Right cardiac atrium (tissue), 5 donors: ENCODE measurements at places on chromosomes 2 and 18.

DNA sequence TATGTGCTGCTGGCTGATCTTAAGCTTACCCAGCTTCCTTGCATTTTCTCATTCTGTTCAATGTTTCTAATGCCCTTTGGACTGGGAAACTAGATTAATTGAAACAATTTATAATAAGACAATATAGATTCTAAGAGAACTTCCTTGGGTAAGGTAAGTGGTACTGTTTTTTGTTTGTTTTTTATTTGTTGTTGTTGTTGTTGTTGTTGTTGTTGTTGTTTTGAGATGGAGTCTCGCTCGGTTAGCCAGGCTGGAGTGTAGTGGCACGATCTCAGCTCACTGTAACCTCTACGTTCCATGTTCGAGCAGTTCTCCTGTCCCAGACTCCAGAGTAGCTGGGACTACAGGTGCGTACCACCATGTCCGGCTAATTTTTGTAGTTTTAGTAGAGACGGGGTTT is 49.1 kb downstream of the CAB39 start:
- no peak for DNase-seq

DNA sequence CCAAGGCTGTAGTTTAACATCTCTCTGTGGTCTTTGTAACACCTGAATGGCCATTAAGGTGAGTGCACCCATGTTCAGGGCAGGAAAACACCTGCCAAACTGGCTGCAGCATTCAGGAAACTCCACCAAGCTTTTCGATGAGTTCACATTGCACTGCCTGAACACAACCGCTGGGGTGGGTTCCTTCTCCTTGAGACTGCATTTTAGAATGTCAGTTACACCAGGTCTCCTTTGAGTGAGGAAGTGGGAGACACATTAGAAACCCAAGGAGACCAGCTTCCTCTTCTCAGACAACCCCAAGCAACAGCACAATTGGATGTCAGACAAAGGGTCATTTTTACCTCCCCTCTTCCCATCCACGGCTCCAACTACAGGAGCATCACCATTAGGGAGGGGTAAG is 35.2 kb downstream of the CYRIA start:
- no peak for DNase-seq

DNA sequence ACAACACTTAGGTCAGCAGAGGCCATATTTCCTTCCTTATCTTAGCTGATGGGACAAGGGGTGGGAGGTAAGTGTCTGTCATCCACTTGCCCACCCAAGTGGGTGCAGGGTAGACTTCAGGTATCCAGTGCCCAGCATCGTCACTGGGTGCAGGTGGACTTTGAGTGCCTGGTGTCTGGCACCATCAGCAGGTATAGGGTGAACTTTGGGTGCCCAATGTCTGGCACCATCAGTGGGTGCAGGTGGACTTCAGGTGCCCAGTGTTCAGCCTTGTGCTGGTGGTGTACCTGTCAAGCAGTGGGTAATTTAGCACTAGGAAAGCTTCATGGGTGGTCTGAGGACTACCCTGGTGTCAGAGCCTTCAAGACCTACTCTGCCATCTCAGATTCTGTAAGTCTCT is 175.6 kb downstream of the SEPTIN10 start:
- no peak for DNase-seq

- DNase-seq: no peak
Measured at GRCh38 chr2:144801325-144801724, 281.4 kb upstream of the ZEB2 start.

DNA sequence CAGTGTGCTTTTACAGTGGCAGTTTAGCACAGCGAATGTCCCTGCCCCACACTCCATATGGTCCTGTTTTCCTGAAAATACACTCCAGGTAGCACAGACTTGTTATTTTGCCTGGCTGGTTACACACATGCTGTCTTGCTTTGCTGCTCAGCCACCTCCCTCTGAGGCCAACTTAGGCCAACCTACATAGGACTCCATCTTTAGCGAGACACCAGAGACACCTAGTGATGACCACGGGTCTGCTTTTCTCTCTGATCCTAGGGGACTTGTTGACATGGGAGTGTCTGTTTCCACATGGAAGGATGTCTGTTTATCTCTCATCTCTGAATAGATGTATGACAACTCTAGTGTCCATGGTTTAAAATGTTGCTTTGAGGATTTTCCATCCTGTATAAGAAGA is 43.3 kb downstream of the PLEKHB2 start:
- DNase-seq: no peak

- DNase-seq: no peak
Measured at GRCh38 chr2:143442193-143442592, 313.0 kb downstream of the ARHGAP15 start.

DNA sequence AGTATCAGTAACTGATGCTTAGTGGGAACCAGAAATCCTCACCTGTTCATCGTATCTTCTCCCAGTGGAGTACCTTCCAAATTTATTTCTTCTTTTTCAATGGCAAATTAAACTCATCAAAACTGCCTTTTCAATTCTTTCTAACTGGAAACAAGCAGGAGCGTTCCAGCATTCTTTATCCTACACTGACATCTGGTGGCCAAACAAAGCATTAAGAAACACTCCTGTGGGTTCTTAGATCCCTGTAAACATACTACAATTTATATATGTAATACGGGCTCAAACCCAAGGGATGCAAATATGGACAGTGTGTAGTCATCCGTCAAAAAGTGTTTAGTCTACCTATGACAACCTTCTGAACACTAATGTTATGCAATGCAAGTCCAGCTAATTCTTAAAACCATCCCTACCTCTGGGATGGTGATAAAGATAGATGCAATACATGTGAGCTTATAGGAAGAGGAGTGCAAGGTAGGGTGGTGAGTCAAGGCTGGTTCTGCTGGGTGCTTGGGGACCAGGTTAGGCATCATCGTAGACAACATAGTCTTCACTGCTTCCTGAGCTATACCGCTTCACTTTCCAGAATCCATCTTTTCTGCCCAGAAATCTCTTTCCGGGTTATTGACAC is 375.0 kb downstream of the CTNNA2 start:
- no peak for DNase-seq

- no peak for DNase-seq
Measured at GRCh38 chr18:36484591-36484990, 187.1 kb downstream of the FHOD3 start.

DNA sequence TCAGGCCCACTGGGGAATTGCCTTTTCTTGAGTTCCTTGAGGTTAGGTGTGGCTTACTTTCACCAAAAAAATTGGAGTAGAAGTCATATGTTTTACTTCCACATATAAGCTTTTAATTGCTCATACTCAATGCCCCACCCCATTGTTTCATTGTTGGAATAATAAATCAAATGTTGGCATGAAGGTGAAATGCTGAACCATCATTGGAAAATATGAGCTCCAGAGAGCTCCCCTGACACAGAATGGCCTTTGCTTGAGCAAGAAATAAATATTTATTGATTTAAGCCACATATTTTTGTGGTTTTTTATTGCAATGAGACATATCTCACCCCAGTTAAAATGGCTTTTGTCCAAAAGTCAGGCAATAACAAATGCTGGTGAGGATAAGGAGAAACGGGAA is 167.3 kb upstream of the SRD5A2 start:
- DNase-seq: no peak

GRCh38 chr2:221567809-221568208 is 4.3 kb downstream of the EPHA4 start:
- no peak for DNase-seq

- DNase-seq: no peak
Measured at GRCh38 chr2:110948027-110948674, 172.6 kb upstream of the BCL2L11 start.

- DNase-seq: no peak
Measured at GRCh38 chr2:9909106-9909505, 42.4 kb upstream of the GRHL1 start.

- no peak for DNase-seq
Measured at GRCh38 chr18:49884959-49885358, 71.6 kb upstream of the ACAA2 start.

DNA sequence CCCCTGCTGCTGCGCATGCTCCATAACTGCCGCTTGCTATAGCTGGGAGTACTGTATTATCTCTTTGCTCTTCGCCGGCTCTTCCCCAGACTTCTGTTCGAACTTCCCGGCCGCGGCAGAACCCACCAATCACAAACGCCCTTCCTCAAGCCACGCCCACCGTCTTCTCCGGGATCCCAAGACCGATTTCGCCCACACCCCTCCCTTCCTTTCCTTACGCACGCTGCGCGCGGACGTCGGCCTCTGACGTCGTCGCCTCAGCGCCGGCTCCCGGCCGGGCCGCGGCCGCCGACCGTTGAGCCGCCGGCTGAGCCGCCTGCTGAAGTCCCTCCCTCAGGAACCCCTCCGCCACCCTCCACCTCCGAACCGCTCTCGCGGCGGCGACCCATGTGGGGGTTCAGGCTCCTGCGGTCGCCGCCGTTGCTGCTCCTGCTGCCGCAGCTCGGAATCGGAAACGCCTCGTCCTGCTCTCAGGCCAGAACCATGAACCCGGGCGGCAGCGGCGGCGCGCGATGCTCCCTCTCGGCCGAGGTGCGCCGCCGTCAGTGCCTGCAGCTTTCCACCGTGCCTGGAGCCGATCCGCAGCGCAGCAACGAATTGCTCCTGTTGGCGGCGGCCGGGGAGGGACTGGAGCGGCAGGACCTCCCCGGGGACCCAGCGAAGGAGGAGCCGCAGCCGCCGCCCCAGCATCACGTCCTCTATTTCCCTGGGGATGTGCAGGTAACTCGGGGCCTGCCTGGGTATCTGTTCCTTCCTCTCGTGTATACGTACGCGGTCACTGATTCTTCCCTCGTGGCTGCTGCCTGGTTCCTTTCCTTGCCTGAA is at the start of gene C2orf69:
Gene C2orf69, plus strand, starts transcription at position 242 of the 825 bp plus-strand sequence. Its CDS starts 146 bp downstream, at position 388.
- peak; percentile 98 for DNase-seq

DNA sequence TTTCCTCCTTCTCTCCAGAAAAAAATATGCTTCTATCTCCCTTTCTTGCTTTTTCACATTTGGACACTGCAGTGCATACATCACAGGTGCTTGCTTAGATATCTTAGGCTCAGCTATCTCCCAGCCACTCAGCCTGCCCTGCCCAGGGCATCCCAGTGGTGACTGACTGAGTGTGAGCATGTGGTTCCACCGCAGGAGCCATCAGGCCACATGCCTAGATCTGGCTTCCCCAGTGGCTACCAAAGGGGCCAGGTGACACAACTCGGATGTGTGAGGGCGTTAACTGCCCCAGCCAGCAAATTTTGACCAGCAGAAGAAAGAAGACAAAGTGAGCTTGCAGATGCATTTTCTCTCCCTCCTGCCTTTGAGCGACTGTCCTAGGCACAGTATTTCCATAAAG is 25.5 kb downstream of the SP5 start:
- DNase-seq: no peak

GRCh38 chr2:176650104-176650837 is 381.0 kb downstream of the MTX2 start:
- DNase-seq: no peak

GRCh38 chr18:8507915-8508705 is 101.1 kb upstream of the RAB12 start:
- no peak for DNase-seq

DNA sequence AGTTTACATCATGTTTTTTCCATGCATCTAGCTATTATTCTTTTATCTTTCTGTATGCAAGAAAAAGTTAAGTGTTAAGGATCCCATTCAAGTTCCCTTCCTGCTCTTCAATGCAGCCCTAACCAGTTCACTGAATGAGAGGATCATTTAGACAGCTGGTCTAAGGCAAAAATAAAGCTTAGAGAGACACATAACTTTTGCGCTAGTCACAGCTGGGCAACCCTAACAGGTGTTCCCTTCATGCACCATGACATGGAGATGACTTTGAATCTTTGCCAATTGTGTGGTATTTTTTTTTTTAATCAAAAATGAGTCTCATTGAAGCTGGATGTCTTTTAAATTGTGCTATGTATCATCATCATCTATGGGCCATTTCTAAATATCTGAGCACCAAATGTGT is 393.8 kb upstream of the CYRIA start:
- DNase-seq: no peak

- no peak for DNase-seq
Measured at GRCh38 chr18:9764011-9764481, 55.9 kb downstream of the RAB31 start.

- peak; percentile 90 for DNase-seq
Measured at GRCh38 chr2:43018179-43019024, 208.0 kb downstream of the ZFP36L2 start.

- DNase-seq: no peak
Measured at GRCh38 chr2:3036432-3037125, 341.0 kb downstream of the EIPR1 start.

- peak; percentile 83 for DNase-seq
Measured at GRCh38 chr2:68318914-68319397, 793 bp downstream of the CNRIP1 start.

- DNase-seq: no peak
Measured at GRCh38 chr2:122886479-122887145, 1131.2 kb downstream of the TSN start.

GRCh38 chr2:152319822-152320570 is 15.0 kb upstream of the FMNL2 start:
- DNase-seq: no peak

- no peak for DNase-seq
Measured at GRCh38 chr18:58311390-58311789, 267.4 kb downstream of the NEDD4L start.

DNA sequence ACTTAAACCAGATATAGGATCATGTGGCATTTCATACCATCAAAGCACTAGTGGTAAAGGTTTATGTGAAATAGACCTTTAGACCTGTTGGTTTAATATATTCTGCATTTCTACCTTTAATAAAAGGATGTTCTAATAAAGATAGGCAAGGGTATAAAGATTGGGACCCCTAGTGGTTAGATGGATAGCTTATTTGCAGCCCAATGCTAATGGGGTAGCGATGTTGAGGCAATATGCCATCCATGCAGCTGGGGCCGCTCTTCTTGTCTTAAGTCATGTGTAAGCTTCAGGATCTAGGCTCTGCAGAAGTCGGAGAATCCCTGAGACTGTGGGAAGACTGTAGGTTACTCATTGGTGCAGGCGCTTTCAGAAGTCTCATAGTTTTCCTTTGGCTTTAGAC is 114.9 kb downstream of the ICOS start:
- DNase-seq: no peak

DNA sequence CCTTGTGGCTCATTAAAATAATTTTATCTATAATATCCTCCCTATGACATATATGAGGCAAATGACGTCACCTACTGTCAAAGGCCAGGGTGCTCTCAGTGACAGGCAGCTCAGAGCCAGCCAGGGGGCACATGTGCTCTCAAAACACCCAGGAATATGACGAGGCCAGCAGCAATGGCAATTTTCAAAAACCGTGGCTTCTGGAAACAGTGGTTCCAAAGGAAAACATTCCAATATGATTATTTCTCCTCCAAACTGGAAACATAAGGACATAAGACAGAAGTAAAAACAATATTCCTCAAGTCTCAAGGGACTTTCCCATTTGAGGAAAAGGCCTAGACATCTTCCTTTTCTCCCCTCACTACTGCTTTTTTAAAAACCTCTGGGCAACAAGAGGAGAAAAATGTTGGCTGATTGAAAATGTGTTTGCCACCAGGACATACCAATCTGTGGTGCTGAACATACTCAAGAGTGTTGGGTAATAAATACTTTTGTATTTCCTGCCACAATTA is 40.8 kb downstream of the RNF152 start:
- DNase-seq: no peak

DNA sequence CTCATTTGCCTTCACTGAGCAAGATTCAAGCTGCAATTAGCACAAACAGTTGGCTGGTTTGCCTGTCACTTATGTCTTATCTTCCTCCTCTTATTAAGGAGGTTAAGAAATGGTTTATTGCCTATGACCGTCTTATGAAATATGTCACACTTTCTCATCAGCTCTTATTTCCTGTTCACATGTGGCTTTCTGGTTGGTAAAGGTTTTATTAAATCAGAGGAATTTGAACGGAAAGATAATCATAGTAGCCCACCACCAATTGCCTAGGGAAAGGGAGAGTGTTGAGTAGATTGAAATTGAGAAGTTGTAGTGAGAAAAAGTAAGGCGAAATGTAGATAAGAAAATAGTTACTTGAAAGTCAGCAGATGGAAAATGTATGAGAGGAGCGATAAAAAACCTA is 4.2 kb upstream of the IL1R1 start:
- no peak for DNase-seq
